ENCODE measurements at places on chromosomes 5 and 9. TPM values are rescaled to one million over a fixed set of nuclear protein-coding genes. Genes with fewer than 3 reads are reported as not detected.

- peak; percentile 49 for DNase-seq
Measured at GRCh38 chr9:115157245-115157674, 39.3 kb upstream of the TNC start.

DNA sequence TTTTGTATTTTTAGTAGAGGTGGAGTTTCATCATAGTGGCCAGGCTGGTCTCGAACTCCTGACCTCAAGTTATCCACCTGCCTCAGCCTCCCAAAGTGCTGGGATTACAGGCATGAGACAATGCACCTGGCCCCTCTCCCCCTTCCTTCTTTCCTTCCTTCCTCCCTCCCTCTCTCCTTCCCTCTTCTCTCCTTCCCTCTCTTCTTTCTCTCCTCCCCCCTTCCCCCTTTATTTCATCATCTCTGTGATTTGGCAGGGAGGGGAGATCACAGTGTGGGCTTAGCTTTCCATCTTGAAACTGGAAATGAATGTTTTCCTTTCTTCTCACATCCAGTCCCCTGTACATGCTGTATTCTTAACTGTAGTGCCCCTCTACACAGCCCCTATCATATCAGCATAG is 12.7 kb downstream of the RHOBTB3 start:
- no peak for DNase-seq

GRCh38 chr9:86713970-86714369 is 233.3 kb downstream of the GAS1 start:
- no peak for DNase-seq

DNA sequence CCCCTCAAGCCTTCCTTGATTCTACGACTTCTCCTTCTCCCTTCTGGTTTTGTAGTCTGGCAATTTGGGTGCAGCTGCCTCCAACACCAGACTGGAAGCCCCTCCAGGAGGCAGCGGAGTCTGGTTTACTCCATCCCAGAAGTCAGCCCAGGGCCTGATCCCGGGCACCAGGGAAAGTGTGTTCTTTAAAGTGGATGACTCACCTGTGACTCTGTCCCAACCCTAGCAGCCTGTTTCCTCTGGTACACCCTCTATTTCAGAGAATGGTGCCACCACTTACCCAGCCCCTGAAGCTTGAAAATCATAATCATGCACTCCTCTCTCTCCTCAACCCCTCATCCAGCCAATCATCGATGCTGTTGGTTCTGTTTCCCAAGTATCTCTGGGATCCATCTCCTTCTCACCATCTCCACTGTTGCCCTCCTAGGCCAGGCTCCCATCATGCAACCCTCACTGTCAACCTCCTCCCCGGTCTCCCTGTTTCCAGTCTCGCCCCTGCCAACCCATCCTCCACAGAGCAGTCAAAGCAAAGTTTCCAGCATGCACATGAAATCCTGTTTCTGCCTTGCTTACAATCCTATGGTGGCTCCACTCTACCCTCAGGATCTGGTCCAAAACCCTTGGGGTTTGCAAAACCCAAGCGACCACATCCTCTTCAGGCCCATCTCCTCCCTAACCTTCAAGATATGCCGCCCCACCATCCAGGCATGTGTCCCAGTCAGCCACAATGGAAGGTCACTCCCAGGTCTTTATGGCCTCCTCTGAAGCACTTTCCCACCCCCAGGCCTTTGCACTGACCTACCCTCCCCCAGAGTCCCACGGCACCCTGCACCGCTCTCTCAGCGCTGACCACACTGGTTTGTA is 10.5 kb downstream of the LHX6 start:
- DNase-seq: no peak

DNA sequence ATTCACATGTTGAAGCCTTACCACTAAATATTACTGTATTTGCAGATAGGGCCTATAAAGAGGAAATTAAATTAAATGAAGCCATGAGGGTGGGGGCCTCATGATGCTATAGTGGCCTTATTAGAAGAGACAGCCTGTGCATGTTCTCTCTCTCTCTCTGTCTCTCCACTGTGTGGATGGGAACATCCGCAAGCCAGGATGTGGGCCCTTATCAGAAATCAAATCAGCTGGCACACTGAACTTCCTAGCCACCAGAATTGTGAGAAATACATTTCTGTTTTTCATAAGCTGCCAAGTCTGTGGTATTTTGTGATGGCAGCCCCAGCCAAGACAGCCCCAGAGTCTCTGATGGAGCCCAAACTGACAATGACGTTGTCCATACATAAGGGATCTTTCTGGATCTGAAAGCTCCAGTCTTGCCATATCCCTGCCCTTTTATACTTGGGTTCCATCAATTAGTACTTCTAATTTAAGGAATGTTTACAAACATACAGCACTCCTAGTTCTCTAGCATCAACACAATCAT is 300.5 kb upstream of the ATP10B start:
- DNase-seq: no peak

DNA sequence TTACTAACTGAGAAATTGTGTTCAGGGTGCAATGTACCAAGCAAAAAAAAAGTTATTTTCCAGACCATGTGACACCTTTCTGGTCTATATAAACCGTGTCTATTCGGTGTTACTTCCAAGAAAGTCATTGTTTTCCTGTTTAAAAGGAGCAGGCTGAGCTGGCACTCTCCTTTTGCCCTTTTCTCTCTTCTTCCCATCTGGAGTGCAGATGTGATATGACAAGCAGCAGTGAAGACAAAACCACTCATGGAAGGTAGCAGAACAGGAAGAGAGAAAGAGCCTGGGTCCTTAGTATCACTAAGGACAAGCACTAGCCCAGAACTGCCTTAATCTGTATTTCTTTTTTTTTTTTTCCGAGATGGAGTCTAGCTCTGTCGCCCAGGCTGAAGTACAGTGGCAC is 25.6 kb downstream of the LYRM7 start:
- DNase-seq: no peak

DNA sequence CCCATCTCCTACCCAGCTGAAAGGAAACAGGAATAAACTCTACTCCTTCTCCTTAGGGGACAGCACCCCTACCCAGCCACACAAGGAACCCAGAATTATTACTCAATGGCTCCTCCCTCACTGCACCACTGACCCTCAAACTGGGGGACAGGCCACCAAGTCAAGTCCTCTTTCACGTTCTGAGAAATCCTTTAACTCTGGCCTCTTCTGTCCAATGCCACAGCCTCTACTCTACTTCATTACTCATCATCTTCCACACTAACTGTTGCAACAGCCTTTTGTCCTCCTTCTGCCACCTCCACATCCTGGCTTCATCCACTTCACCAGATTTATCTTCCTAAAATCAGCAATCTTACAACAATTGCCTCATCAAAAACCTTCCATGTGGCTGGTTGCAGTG is 6.8 kb downstream of the TTC39B start:
- DNase-seq: no peak

- peak; percentile 21 for DNase-seq
Measured at GRCh38 chr5:91283899-91284298, 99.2 kb downstream of the ARRDC3 start.

DNA sequence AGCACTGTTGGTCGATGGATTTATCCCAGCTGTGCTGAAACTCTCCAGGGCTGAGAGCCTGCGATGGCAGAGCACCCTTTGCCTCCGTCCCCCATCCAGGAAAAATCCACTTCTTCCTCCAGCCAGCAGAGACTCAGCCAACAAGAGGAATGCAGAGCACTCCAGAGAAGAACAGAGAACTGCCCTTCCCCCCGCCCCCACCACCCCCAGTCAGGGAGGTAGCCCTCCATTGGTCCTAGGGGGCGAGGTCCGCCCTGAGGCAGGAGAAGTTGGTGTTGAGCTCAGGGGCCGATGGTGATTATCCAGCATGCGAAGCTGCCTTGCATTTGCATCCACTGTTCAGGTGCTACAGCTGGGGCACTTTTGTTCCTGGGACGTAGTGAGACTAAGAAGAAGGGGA is 9.0 kb downstream of the TLX3 start:
- DNase-seq: no peak

DNA sequence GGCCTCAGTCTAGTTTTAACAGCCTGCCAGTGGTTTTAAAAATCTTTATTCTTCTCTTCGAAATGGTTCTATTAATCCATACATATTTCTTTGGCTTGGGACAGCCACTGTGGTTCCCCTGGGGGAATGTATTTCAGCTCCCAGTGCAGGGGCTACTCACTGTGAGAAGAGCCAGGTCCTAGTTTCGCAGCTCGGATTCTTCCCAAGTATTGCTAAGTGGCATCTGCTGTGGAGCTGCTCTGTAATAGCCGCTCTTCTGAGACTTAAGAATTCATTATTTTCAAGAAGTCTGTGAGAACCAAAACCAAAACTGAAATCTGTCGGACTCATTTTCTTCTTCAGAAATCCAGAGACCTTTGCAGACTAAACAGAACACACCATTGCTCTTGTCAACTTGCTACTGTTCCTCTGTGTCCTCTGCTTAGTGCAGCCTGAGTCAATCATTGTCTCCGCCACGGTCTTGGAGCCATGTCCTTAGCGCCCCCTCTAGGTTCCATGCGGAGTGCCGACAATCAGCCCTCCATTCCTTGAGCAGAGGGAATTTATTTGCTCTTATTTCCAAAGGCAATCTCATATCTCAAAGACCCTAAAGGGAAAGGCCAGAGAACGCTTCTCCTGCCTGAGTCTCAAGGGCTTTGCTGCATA is 478.2 kb downstream of the SPATA31D1 start:
- no peak for DNase-seq

The IL31RA gene
- 0.59 TPM for total RNA-seq

The CA9 gene
- 8.5 TPM for total RNA-seq

The KIF4B gene
- total RNA-seq: 0.12 TPM

The SLC34A3 gene
- 0.15 TPM for total RNA-seq
